ENCODE measurements at places on chromosomes 7 and 10. TPM values are rescaled to one million over a fixed set of nuclear protein-coding genes. Genes with fewer than 3 reads are reported as not detected.

CTBP2 gene
- not detected for total RNA-seq

TMEM178B gene
- not detected for total RNA-seq

PRSS37 gene
- not detected for total RNA-seq

FAM25G gene
- not detected for total RNA-seq

STEAP4 gene
- total RNA-seq, result not detected

DNA sequence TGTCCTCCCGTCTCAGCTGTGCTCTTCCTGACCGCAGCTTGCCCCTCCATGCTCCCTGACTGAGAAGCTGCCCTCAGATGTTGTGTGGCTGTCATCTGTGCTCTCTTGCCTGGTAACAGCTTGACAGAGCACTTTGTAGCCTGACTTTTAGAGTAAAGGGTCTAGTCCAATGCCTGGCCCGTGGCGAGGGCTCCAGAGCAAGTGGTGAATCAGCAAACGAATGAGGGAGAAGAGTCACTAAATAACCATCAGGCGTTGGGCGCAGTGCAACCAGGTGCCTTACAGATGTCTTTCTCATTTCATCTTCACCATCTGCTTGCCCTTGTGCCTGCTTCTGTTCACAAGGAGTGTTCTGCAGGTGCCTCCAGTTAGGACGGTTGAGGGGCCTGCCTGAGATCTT, 45.6 kb downstream of the MKI67 start:
- DNase-seq, result no peak

Data from OCI-LY7 (cell line).